RCC 7860 (cell line): ENCODE measurements at places on chromosomes 12 and 14.

DNA sequence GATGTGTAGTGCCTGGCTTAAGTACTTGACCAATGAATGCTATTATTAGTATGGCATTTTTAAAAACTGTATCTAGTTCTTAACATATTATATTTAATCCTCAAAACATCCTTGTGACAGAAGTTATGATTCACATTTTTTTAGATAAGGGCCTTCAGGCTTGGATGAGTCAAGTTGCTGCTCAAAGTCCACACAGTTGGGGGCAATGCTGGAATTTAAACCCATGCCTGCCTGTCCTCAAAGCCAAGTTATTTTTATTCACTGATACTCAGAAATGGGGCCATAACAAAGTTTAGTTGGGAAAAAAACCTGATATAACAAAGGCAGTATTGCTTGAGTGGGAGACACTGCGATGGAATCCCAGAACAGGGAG, 50.6 kb downstream of the RFX4 start:
- peak; percentile 47 for DNase-seq

GRCh38 chr14:91796617-91797347, 64.9 kb upstream of the CATSPERB start:
- no peak for DNase-seq

DNA sequence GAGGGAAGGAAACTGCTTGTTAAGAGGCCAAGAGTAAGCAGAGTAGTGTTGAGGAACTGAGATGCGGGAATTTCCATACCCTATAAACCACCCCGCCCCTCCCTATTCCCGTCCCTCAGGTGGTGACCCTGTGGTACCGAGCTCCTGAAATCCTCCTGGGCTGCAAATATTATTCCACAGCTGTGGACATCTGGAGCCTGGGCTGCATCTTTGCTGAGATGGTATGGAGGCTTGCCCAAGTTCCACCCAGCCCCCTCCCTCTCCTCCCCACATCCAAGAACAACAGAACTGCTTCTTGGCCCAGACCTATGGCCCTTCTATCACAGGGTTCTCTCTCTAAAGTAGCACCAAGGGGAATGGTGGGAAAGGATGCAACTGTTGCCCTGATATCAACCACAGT, 2.7 kb downstream of the CDK2 start:
- no peak for DNase-seq

GRCh38 chr12:100248886-100249285, 18.0 kb downstream of the DEPDC4 start:
- no peak for DNase-seq

- no peak for DNase-seq
Observed at GRCh38 chr14:39451811-39452210, 19.6 kb upstream of the FBXO33 start.

DNA sequence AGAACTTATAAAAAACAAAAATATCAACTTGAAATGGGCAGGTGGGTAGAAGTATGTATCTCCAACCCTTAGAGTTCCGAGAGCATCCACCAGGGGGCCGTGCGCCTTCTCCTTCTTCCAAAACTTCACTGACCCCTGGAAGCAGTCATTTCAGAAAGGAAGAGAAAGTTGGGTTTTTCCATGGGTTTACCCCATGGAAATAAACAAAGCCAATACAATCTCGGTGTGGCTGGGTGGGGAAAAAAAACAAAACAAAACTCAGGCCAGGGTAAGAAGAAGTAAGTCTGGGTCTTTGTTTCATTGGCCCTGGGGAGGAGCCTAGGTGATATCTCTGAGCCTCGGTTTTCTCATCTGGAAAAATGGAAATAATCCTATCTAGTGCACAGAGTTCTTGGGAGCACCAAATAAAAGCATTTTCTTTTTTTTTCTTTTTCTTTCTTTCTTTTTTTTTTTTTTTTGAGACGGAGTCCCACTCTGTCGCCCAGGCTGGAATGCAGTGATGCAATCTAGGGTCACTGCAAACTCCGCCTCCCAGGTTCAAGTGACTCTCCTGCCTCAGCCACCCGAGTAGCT, 33.6 kb upstream of the HNF1A start:
- DNase-seq = peak; percentile 11

- peak; percentile 61 for DNase-seq
Observed at GRCh38 chr12:12327802-12328201, 22.2 kb downstream of the MANSC1 start.
